Fibroblast of skin of abdomen (primary cell): ENCODE measurements at places on chromosomes 6 and 20.

DNA sequence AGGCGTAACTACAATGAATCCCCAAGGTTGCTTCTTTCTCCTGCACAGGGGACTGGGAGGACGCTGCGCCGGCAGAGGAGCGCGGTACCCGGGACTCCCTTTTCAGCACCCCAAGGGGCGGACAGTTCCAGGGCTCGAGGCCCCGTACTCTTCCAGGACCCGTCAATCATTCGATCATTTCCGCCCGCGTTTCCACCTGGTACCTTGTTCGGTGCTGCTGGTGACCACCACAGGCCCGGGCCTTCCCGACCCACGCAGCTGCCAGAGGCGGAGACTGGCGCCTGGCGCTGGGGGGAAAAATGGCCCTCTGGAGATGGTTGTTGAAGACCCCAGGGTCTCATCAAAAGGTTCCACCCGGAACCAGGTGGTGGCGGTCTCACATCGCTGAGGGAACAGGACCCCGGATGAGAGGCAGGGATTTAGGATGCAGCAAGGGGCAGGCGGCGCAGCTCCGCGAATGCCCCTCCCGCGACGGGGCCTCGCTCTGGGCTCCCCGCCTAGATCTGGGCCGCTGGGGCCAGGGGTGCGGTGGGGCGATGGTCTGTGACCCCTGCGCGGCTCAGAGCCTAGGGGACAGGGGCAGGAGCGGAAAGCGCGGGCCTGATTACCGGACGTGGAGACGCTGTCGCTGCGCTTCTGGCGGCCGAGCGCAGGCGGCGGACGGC lies 744 bp downstream of the VSX1 start:
- DNase-seq: peak; percentile 14

GRCh38 chr6:11065436-11066202 lies 21.5 kb upstream of the ELOVL2 start:
- DNase-seq: no peak

DNA sequence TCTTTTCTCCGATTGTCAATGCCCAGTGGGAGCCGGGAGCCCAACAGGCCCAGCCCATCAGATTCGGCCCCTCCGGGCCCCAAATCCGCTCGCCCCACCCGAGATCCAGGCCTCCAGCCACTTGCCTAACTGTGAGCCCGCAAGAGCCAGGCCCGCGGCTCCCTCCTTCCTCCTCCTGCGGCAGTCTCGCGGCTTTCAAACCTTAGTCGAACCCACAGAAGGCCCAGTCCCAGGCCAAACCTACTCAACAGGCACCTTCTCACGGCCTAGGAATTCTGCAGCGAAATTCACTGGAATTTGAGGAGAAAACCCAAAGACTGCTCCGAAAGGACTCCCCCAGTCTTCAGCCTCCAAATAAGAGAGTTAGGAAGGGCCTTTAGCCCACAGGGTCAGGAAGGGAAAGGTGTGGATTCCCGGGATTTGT lies 2.8 kb upstream of the TFAP2A start:
- no peak for DNase-seq

DNA sequence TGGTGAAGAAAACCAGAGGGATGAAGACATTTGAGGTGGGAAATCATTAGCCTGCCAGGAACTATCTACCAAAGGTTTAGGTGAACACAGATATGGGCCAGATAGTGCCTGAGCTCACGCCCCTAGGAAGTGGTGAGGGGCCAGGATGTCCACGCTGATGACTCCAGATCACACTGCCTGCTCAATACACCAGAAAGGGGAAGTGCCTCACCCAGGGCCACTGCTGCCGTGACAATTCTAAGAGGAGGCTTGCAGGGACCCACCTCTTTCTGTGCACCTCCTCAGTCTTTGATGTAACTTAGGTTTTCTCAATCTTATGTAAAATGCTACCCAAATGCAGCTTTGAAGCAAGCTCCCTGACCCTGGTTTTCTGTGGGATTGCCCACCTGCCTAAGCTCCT lies 5.4 kb upstream of the RAB44 start:
- DNase-seq: no peak

DNA sequence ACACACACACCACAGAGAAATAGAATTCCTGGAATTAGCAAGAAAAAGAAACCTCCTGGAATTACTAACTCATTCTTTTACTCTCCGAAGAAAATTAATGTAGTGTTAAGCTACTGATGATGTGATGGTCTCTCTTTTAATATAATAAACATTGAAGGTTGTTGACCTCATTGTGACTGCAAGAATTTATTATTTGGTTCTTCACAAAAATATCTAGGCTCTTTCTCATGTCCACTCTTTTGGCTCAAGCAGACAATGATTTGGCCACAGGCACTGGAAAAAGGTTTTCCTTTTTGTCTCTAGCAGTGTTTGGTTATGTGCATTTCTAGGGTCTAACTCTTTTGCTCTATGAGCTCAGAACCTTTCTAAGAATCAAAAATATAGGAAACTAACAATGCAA lies 811.9 kb downstream of the TENT5A start:
- DNase-seq: peak; percentile 77

- no peak for DNase-seq
Measured at GRCh38 chr20:36197271-36197670, 39.0 kb upstream of the AAR2 start.

- DNase-seq: no peak
Measured at GRCh38 chr6:140069576-140069975, 695.1 kb upstream of the CITED2 start.
